ENCODE measurements at places on chromosomes 3 and 15.

GRCh38 chr3:109225516-109225915, 89.0 kb downstream of the C3orf85 start:
- no peak for DNase-seq

DNA sequence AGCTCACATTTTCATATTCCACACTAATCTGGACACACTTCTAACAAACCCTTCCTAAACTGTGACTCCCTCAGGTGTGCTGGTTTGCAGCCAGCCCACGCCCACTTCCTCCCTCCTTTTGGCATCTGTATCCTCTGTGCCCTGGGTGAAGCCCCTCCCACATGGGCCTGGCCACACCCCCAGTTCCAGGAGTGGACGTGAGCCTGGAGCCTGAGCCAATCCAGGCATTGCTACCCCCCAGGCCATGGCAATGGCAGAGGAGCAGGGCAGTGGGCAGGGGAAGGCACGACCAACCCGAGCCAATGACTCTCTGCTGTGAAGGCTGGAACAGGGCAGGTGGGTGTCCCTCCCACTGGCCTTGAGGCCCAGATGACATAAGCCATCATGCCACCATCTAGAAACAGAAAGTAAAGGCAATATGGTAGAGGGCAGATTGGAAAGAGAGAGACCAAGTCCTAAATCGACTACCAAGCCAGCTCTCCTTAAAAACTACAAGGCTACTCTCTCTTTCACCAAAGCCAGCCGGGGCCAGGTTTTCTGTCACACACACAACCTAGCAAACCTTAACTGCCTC, 18.6 kb downstream of the FAM174B start:
- DNase-seq = peak; percentile 84

GRCh38 chr15:60721257-60721626, 242.3 kb upstream of the ICE2 start:
- DNase-seq = no peak

- no peak for DNase-seq
Observed at GRCh38 chr15:51311510-51311909, 26.9 kb downstream of the CYP19A1 start.

- DNase-seq = peak; percentile 87
Observed at GRCh38 chr3:58217209-58217811, 6.5 kb upstream of the DNASE1L3 start.

GRCh38 chr3:130853581-130853980, 40.3 kb upstream of the ATP2C1 start:
- DNase-seq = no peak

GRCh38 chr3:114157321-114157720, 21.5 kb downstream of the DRD3 start:
- no peak for DNase-seq

DNA sequence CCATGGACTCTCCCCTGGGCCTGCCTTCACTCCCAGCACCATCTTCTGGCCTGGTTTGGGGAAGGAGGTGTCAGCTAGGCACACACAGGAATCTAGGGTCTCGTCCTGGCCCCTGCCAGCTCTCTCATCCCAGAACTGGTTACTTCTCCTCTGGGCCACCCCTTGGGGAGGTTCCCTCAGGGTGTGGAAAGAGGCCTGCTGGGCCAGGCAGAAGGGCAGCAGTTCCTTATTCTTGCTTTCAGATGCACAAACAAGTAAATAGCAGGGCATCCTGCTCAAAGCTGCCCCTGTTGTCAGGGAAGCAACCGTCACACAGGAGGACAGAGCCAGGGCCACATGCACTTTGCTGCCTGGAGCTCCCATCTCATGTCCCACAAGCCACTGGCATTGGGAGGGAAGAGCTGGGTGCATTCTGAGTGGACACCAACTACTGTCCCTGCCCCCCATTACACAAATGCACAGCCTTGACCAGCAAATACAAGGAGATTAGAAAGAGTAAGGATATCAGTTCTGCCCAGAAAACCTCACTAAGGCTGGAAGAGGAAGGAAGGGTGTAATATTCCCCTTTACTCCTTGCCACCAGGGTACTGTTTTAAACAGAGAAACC, 108.8 kb upstream of the HACD2 start:
- DNase-seq = no peak

GRCh38 chr3:105585-105984, 91.0 kb upstream of the CHL1 start:
- no peak for DNase-seq

GRCh38 chr3:133674290-133674919, 12.7 kb upstream of the TOPBP1 start:
- DNase-seq = no peak

DNA sequence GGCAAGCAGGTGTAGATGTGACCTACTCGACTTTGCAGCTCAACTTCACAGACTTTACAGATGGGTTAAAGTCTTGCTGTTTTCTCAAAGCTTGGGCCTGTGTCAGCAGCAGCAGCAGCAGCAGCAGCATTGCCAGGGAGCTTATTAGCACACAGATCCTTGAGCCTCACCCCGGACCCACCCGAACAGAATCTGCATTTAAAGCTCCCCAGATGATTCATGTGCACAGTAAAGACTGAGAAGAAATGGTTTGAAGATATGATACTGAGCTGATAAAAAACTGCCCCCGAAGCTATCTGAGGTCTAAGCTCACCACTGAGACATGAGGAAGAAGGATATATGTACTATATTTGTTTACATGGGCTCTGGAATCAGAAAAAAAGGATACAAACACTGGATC, 231.7 kb downstream of the ARPP21 start:
- no peak for DNase-seq

- DNase-seq = peak; percentile 70
Observed at GRCh38 chr3:44914936-44915335, 40.5 kb downstream of the TGM4 start.

GRCh38 chr3:170257145-170257544, 34.9 kb downstream of the PRKCI start:
- no peak for DNase-seq

- DNase-seq = no peak
Observed at GRCh38 chr3:166472015-166472414, 634.8 kb upstream of the BCHE start.

DNA sequence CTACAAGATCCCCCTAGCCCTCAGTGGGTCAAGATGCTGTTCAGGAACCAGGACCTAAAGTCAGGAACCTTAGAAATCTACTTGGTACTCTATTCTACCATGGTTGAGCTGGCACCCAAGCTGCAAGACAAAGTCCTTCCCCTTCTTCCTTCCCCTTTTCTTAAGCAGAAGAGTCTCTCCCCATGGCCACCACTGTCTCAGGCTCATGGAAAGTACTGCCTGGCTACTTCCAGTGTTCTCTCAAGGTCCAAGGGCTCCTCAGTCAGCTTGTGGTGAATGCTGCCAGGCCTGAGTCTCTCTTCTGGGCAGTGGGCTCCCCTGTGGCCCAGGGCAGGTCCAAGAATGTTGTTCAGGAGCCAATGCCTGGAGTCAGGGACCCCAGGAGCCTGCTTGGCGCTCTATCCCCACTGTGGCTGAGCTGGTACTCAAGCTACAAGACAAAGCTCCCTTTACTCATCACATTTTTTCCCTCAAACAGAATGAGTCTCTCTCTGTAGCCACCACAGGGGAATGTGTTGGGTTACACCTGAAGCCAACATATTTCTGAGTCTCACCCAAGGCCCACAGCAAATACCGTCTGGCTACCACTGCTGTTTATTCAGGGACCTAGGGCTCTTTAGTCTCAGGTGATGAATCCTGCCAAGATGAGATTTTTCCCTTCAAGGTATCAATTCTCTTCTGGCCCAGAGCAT, 18.1 kb upstream of the SLC27A2 start:
- no peak for DNase-seq

DNA sequence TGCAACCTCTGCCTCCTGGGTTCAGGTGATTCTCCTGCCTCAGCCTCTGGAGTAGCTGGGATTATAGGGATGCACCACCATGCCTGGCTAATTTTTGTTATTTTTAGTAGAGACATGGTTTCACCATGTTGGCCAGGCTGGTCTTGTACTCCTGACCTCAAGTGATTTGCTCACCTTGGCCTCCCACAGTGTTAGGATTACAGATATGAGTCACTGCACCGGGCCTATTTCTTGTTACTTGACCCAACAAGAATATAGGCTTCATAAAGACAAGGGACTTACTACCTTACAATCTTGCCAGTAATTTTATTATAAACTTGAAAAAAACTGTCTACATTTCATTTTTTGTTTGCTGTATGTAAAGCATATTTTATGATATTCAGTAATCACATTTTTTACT, 21.4 kb upstream of the ZBTB47 start:
- DNase-seq = no peak

DNA sequence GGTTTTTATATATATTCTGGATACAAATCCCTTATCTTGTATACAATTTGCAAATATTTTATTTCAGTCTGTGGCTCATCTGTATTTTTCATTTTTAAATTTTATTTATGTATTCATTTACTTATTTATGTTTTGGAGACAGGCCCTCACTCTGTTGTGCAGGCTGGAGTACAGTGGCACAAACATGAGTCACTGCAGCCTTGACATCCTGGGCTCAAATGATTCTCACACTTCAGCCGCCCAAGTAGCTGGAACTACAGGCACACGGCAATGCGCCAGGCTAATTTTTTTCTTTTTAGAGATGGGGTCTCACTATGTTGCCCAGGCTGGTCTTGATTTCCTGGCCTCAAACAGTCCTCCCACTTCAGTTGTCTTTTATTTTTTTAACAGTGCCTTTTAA, 50.6 kb downstream of the PFN2 start:
- no peak for DNase-seq

DNA sequence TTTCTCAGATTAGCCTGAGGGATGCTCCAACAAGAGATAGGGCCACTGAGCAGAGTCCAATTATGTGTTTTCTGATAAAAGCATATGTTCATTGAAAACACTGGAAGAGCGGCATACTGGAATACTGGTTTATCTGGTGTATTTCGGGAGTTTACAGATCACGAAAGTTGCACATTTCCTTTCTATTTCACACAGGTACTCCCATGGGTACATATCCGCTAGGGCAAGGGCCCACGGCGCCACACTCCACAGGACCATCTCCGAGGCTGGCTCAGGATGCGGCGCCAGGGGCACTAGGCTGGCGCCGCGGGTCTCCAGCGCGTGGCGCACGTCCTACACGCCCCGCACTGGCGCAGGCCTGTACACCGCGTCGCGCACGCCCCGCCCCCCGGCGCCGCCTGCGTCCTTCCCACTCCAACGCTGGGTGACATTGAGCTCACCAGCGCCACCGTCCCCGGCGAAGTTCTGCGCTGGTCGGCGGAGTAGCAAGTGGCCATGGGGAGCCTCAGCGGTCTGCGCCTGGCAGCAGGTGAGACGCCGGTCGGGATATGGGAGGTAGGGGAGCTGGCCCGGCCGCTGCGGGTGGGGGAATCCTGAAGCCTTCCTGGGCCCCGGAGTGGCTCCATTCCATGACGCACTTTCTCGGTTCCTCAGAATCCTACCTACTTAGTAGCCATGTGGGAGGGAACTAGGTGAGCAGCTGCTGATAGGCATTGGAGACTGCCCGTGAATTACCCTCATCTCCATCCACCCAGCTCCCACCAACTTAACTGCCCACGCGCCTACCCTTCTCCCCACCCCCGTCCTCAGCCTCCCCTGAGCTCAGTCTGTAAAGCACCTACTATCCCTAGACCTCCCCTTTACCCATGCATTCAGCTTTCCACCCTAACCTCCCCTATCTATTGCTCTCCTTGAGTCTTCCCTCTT, at the start of gene FAM162A:
FAM162A (plus strand) TSS at position 412 of the 927 bp plus-strand sequence; CDS start at position 496, 84 bp downstream.
- DNase-seq = peak; percentile 98

DNA sequence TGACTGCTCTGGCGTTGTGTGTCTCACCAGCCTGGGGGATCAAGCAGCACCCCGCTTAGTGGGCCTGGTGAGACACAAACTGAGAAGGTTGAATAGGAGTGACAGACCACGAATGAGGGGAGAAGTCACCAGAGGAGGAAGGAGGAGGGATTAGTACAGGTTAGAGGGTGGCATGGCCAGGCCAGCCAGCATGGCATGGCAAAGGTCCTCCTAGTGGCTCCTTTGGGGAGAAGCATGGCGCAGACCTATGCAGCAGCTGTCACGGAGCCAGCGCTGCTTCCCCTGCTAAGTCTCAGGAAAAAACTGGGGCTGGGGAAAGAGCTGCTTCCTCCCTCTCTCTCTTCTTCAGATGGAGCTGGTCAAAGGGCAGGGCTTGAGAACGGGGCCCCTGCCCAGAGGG, 48.6 kb downstream of the ZDHHC3 start:
- DNase-seq = no peak

- no peak for DNase-seq
Observed at GRCh38 chr3:122094125-122094524, 39.0 kb downstream of the CD86 start.

- DNase-seq = no peak
Observed at GRCh38 chr3:138594935-138595610, 1.0 kb upstream of the CEP70 start.

DNA sequence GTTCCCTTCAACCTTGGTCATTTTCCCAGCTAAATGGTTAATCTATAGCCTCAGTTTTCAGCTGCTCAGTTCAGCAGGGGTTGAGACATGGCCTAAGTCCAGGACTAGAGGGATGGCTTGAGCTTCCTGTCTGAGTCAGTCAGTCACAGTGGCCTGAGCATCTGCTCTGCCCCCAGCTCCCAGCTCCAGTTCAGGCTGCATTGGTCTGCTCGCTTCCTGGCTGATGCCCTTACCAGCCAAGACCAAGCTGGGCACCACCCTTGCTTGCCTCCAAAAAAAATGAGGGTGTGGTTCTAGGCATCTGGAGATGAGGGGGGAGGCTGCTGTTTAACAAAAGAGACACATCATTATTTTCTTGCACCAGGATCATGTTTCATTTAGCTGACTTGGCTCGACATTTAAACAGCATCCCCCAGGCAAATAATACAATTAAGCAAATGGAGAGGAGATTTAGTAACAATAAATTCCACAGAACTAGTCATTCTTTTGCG, 70.7 kb downstream of the WNT5A start:
- peak; percentile 94 for DNase-seq

DNA sequence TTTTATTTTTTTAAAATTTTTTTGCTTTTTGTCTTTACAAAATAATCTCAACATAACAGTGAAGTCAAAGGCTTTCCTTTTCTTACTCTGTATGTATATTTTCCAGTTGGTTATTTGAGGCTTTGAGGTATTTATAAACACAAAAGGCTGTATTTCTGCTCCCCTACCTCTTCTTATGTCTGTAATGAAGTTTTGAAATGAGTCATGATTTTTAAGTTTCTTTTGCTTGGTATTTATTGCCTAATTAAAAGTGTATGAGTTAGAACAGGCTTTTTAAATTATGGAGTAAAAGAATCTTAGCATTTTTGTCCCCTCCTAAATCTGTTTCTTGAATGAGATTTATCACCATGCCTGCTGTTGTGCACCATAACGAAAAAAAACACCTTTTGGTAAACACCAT, 66.0 kb downstream of the DCUN1D1 start:
- DNase-seq = no peak

GRCh38 chr15:101600035-101600434, 52.1 kb downstream of the TM2D3 start:
- DNase-seq = no peak

- DNase-seq = no peak
Observed at GRCh38 chr3:196397941-196398340, 34.3 kb downstream of the UBXN7 start.

- DNase-seq = peak; percentile 59
Observed at GRCh38 chr3:29649815-29650547, 369.1 kb downstream of the RBMS3 start.

DNA sequence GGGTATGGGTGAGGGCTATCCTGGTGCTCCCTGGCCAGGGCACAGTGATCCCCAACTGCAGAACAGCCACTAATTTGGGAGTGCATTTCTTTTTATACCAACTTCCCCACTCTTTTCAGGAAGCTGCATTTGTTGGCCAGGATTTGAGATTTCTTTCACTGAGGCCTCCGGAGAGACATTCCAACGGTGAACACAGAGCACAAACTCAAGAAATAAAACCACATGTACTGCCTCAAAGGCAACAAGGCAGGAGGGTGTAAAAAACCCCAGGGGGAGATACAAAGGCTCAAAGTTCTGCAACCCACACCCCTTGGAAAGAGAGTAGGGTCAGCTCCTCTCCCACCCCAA, 65.3 kb downstream of the CPN2 start:
- DNase-seq = no peak

- peak; percentile 56 for DNase-seq
Observed at GRCh38 chr3:186108106-186108940, 566 bp downstream of the ETV5 start.
